ENCODE measurements at places on chromosomes 11 and 22.

GRCh38 chr22:46070803-46071450, 79.4 kb upstream of the PPARA start:
- DNase-seq, result peak; percentile 78

- DNase-seq, result no peak
These were observed 390.3 kb downstream of the SHANK2 start for GRCh38 chr11:70862093-70862492.

GRCh38 chr22:17898375-17898774, 124.1 kb upstream of the BID start:
- no peak for DNase-seq

GRCh38 chr22:17890245-17890671, 116.0 kb upstream of the BID start:
- DNase-seq, result no peak

DNA sequence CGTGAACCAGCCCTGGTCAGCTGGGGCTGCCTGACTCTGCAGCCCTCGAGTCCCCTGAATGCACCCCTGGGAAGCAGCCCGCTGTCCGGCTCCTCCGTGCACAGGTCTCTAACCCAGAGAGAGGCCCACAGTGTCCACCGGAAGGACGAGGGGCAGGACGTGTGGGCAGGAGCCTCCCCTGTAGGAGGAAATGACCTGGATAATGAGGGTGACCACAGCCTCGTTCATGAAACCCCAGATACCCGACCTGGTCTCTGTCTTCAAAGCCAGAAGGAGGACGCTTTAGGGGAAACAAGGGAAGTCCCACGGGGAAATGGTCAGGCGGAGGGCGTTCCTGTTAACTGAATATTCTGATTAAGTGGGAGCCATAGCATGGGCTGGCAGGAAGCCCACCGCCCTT, 23.3 kb downstream of the LIF start:
- no peak for DNase-seq

GRCh38 chr11:126176853-126177470, 34.5 kb downstream of the RPUSD4 start:
- DNase-seq, result no peak

GRCh38 chr11:1882265-1883238, 9.1 kb downstream of the PRR33 start:
- peak; percentile 57 for DNase-seq

- DNase-seq, result no peak
These were observed 6.7 kb downstream of the SLC5A12 start for GRCh38 chr11:26715133-26715532.

GRCh38 chr11:89125298-89125697, 52.4 kb upstream of the TYR start:
- no peak for DNase-seq

- DNase-seq, result no peak
These were observed 53.2 kb downstream of the ALX4 start for GRCh38 chr11:44256673-44257291.

DNA sequence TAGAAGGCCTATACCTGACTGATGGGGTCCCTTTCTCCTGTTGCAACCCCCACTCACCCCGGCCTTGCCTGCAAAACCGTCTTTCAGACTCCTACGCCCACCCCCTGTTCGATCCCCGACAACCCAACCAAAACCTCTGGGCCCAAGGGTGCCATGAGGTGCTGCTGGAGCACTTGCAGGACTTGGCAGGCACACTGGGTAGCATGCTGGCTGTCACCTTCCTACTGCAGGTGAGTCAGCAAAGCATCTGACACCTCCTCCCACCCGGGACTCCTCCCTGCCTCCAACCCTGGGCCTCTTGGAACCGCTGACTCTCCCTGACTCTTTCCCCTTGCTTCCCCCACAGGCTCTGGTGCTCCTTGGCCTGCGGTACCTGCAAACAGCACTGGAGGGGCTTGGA, 1.2 kb downstream of the ROM1 start:
- no peak for DNase-seq

DNA sequence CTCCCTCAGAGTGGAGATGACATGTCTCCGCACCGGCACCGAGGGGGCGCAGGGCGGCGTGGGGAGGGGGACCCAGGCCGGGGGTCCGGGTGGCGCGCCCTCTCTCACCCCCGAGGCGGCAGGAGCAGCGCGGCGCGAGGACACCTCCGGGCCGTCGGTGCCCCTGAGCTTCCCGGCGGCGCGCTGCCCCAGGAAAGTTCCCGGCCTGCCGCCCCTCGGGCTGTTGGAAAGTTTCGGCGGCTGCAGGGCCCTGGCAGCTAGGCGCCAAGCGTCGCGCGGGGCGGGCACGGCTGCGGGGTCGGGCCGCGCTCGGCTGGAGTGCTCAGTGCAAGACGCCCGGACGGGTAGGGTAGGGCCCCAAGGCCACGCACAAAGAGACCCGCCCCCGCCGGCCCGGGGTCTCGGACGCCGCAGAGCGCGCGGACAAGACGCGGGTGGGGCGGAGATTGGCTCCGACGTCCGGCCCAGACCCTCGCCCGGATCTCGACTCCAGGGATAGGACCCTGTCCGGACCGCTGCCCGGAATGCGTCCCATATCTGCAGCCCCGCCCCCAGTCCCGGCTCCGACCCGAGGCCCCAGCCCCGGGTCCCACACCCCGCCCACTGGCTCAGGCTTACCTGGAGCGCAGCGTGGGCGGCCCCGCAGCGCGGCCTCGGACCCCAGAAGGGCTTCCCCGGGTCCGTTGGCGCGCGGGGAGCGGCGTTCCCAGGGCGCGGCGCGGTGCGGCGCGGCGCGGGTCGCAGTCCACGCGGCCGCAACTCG, 471 bp downstream of the ARVCF start:
- DNase-seq, result peak; percentile 22
